ACHN (cell line): ENCODE measurements at places on chromosomes 3 and 15.
A peak's percentile ranks its signal among the peaks of the same experiment; 100 is the strongest.

- DNase-seq: peak; percentile 80
Observed at GRCh38 chr3:43953814-43954692, 263.3 kb downstream of the ABHD5 start.

- DNase-seq: peak; percentile 33
Observed at GRCh38 chr3:47163169-47164006, 525 bp downstream of the SETD2 start.

GRCh38 chr3:184630861-184631471, 69.4 kb downstream of the EPHB3 start:
- DNase-seq: no peak

DNA sequence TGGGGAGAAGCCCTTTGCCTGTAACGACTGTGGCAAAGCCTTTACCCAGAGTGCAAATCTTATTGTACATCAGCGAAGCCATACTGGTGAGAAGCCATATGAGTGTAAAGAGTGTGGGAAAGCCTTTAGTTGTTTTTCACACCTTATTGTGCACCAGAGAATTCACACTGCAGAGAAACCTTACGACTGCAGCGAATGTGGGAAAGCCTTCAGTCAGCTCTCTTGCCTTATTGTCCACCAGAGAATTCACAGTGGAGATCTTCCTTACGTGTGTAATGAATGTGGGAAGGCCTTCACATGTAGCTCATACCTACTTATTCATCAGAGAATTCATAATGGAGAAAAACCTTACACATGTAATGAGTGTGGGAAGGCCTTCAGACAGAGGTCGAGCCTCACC, 10.9 kb downstream of the ZNF35 start:
- DNase-seq: no peak

GRCh38 chr3:119672776-119673175, 4.4 kb downstream of the COX17 start:
- no peak for DNase-seq

DNA sequence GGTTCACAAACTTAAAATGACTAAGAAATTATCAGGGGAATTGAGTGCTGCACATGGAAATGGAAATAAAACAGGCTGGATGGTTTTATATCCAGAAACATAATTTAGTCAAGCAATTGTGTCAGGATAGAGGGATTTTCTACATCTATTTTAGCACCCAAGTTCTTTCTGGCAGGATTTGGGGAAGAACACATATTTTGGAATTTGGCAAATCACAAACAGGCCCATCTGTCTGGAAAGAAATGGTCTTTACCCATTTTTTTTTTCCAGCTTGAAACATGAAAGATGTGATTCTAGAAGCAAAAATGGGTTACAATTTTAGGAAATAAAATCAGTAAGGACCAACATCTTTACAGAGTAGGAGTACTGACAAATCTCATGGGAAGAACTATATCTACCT, 14.4 kb upstream of the UNC13C start:
- no peak for DNase-seq

GRCh38 chr3:169984292-169984691, 17.7 kb downstream of the SEC62 start:
- DNase-seq: no peak

- DNase-seq: no peak
Observed at GRCh38 chr3:53498806-53499641, 4.6 kb downstream of the CACNA1D start.

- no peak for DNase-seq
Observed at GRCh38 chr3:31802981-31803740, 177.9 kb downstream of the OSBPL10 start.

DNA sequence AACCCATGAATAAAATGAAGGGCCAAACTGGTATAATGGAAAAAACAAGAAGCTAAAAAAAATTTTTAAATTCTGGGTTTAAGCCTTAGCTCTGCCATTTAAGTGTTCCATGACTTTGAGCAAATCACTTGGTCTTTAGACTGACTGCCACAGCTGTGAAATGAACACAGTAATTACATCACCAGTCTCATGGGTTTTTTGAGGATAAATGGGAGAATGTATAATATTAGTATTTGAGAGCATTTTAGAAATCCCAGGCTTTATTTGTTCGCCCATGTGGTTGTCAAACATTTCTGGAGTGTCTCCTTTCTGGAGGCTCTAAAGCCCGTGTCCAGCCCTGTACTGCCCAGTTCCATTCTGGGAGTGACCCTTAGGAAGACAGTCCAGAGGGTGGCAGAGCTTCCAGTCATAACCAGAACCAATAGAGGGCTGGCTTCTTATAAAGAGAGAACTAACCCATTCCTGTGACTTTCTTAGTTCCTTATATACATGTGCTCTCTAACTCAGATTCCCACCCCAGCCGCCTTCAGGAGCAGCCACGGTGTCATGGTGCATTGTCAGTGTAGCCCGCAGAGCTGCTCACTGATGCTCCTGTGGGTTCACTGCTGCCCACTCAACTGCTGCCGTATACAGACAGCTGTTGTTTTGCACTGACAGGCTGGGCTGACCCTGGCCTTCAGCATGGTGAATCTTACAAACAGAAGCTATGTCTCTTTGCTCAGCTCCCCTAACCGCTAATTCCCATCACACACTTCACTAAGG, 44.7 kb downstream of the BOC start:
- no peak for DNase-seq

- DNase-seq: peak; percentile 45
Observed at GRCh38 chr15:73704869-73705645, 20.9 kb downstream of the CD276 start.

- no peak for DNase-seq
Observed at GRCh38 chr3:153680526-153680925, 440.7 kb upstream of the ARHGEF26 start.

DNA sequence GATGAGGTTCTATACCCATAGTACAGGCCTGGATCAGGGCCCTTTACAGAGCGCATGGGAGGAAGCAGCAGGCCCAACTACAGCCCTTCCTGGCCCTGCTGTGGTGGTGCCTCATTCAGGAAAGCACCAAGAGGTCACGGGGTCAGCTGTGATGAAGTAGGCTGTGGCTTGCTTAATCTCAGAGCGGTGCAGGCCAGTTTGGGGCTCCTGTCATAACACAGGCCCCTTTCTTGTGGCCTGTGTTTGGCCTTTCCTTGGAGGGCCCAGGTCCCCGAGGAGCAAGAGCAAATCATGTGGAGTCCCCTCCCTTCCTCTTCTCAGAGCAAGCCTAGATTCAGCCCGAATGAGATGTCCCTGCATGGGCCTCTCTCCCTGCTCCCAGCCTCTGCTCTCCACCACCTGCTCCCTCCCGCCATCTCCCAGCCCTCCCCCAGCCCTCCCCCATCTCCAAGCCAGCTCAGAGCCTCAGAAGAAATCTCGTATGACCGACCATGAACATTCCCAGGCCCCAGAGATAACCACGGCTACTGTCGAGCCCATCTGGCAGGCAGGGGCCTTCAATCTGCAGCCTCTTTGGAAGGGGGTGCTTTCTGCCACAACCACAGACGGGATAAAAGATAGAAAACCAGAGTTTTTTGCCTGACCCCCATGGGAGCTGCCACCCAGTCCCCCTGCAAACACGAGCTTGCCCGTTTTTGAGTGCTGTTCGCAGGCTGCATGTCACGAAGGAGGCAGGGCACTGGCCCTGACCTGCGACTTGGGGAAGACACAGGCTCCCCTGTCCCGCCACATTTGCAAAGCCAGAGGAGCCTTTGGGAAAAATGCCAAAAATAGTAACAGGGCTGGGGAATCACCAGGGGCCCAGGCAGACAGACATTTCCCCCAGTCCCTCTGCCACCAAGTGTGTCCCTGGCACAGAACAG, 32.3 kb upstream of the DUSP7 start:
- no peak for DNase-seq

- no peak for DNase-seq
Observed at GRCh38 chr3:122893282-122893681, 98.4 kb downstream of the SLC49A4 start.

DNA sequence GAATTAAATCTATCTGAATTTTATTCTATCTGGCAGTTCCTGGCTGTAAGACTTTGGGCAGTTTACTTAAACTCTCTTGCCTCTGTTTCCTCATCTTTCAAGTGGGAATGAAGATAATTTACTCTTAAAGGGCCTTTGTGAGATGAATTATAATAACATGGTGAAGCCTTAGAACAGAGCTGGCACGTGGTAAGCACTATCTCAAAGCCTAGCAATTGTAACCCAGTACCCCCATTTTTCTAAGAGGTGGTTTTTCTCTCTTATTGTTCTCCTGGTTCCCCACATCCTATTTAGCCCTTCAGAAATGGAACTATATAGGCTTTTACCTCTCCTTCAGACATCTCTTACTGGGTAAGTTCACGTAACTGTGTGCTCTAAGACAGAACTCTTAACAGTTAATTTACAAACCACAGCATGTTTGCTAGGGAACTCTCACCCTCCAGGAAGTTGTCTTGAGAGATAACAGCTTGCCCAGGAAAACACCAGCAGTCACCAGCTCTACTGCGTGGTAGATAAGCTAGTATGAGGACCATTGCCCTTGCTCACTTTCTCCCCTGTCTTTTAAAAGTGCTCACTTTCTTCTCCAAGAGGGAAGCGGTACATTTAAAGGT, 12.3 kb upstream of the CRBN start:
- no peak for DNase-seq

GRCh38 chr3:71636482-71636881, 53.0 kb upstream of the FOXP1 start:
- no peak for DNase-seq

- no peak for DNase-seq
Observed at GRCh38 chr3:175983379-175983778, 1124.2 kb downstream of the NAALADL2 start.

- no peak for DNase-seq
Observed at GRCh38 chr3:133610031-133610430, 36.5 kb downstream of the CDV3 start.

- DNase-seq: no peak
Observed at GRCh38 chr3:141656771-141657170, 81.3 kb upstream of the RNF7 start.

GRCh38 chr3:194775731-194776130, 90.0 kb downstream of the FAM43A start:
- no peak for DNase-seq

DNA sequence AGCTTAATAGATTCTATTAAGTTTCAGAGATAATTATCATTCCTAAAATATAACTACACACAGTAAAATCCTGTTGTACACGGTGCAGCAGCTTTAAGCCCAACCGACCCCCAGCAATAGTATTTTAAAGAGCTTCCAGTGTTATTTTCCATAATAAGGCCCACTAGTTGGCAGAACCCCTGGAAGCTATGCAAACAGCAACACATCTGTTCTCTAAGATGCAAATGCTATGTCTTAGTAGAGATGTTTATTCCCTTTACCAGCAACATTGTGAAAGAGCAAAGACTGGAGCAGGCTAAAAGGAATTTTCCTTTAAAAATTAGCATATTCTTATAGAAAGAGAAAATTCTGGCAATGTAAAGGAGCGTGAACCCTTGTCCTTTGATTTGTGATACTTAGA, 819.7 kb upstream of the ALCAM start:
- DNase-seq: no peak

DNA sequence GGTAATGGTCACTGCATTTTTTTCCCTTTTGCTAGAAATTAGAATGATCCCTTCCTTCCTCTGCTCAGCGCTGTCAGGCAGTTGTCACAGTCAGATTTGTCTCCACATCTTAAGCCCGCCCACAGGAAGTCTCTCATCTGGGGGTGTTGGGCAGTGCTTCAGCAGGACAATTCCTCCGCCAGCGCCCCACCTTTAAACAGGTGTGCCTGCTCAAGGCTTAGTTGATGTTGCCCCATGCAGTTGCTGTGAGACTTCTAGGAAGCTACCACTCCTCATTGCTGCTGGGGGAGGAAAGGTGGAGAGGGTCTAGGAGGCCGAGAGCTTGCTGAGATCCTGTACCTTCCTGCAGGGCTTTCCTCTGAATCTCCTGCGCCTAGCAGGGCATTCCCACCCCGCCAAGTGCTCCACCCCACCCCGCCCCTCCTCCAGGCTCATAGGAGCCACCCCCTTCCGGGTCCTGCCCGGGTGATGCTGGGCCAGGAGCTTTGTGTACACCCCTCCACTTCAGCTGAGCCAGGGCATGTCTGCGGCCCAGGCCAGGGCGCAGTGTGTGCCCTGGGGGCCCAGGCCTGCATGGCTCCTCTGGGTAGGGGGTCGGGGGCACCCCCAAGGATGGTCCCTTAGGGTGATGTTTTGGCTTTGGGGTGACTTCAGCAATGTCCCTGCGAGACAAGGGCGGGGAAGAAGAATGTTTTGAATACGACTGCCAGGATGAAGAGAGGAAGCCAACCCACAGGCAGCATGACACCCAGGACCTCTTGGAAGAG, 68.7 kb downstream of the TRAK1 start:
- DNase-seq: no peak

- peak; percentile 59 for DNase-seq
Observed at GRCh38 chr15:85044251-85044853, 62.7 kb downstream of the PDE8A start.

DNA sequence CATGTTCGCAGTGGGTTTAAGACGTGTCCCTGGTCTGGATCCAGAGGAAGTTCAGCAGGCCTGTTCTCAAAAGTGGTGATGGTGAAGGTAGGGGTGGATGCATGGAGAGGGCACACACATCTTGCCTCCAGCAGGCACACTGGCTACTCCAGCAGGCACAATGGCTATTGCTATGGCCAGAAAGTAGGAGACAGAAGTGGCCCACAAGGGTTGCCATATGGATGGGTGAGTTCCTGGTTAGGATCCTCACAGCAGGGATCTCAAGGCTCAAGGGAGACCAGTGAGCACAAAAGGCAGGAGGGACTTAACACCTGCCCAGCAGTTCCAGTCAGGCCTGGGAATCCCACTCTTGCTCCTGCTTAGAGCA, 107.9 kb downstream of the LRIG1 start:
- DNase-seq: no peak

DNA sequence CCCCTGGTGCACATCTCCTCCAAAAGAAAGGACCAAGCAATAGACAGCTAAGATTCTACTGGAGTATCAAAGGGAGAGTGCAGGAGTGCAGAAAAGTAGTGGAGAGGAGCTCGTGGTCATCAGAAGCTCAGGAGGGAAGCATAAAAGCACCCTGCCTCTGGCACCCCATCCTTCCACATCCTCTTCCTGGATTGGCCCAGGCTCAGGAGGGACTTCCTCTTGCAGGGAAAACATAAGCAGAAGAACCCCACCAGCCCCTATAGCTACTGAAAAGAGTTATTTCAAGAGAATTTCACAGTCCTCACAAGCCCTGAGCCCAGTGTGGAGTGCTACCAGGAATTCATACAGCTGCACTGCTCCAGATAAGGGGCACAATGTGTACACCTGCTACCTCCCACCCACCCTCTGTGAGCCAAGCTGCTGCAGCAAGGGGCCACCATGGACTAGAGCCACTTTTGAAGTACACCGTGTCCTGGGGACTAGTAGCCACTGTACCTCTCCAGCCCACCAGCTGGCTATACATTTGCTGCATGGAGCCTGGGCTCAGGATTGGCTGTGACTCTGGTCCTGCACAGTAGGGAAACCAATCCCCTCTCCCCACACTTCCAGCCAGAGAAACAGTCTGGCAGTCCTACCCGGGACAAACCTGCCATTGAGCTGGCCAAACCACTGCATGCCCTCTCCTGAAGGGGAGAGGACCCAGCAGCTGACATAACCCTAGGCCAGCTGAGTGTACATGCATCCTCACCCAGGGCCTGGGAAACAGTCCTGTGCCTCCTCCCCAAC, 43.0 kb downstream of the CD200R1 start:
- no peak for DNase-seq
